SIG-M5 (cell line): ENCODE measurements at places on chromosomes 2 and 18.

DNA sequence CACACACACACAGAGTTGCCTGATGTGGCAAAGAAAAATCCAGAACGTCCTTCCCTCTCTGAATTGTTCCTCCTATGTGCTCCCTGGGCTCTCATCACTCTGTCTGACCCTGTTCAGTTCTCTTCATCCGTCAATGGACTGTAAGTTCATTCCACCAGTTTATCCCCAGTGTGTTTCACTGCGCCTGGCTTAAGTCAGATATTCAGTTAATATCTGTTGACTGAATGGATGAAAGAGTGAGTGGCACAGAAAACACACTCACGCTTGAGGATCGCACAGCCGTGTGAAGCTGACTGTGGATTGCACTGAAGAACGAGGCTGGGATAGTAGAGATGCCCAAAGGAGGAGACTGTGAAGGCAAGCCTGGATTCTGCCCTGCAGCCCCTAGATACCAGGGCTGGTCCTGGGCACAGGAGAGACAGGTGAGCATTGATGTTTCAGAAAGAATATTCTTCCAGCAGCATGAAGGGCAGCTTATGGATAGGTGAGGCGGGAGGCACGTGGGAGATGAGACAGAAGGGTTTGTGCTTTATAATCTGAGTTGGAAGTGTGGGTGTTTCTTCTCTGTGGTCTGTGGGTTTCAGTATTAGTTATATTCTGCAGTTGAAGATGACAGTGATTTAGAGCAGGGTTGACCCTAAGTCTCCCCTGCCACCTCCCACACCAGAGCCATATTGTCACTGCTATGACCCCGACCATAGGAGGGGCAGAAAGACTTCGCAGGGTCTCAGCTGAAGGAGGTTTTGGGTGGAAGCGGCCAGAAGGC is 129.9 kb downstream of the SOCS6 start:
- DNase-seq = no peak

GRCh38 chr2:155141418-155141817 is 442.9 kb downstream of the KCNJ3 start:
- DNase-seq = no peak

DNA sequence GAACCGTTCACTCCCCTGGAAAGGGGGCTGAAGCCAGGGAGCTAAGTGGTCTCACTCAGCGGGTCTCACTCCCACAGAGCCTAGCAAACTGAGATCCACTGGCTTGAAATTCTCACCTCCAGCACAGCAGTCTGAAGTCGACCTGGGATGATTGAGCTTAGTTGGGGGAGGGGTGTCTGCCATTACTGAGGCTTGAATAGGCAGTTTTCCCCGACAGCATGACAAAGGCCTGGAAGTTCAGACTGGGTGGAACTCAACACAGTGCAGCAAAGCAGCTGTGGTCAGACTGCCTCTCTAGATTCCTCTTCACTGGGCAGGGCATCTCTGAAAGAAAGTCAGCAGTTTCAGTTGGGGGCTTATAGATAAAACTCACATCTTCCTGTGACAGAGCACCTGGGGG is 292.5 kb downstream of the NUP35 start:
- DNase-seq = no peak

GRCh38 chr2:128375454-128375853 is 56.8 kb upstream of the HS6ST1 start:
- no peak for DNase-seq

DNA sequence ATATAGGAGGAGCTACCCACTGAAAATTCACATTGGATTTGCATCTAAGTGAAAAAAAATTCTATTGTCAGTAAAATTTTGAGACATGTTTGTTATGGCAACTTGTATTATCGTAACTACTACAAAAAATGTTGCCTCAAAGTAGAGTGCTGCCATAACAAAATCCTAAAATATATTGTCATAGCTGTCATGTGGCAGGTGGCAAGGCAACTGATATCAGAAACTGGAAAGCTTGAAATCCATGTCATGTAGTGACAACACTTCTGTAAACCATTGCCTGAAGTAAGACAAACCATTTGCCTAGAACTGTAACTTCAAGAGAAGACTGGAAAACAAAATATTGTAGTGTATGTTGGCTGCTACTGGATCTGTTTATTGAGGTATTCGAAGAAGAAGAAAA is 697.5 kb upstream of the CELF4 start:
- DNase-seq = no peak

DNA sequence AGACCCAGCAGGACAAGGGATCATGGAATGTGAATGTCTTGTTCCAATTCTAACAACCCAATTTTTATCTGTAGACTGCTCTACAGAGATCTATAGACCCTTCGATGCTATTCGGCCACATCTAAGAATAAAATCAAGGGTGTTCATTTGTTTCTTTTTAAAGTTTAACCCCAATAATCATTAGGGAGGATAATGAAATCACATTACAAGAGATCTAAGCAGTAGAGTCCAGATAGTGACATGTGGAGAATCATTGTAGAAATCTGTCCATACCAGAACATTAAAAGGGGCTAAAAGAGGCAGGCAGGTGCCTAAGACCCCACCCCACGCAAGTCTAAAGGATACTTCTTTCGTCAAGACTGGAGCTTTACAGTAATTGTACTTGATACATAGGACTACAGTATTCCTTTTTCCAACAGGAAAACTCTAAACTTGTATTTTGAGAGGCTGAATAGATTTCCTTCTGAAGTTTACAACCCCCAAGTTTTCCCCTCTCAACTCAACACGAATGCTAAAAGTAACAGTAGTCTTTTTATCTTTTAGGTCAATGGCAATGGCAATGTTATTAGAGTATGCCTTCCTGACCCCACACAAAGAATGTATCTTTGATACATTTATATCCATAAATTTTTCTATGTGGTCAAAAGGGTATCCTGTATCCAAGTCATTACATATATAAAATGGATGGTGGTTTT is 183.7 kb downstream of the TCF4 start:
- DNase-seq = no peak

- no peak for DNase-seq
These were observed 1083.2 kb downstream of the CNTNAP5 start for GRCh38 chr2:125108251-125108650.

GRCh38 chr2:197452754-197453122 is 614 bp upstream of the COQ10B start:
- DNase-seq = no peak
